ENCODE measurements at places on chromosomes 3 and 15.

DNA sequence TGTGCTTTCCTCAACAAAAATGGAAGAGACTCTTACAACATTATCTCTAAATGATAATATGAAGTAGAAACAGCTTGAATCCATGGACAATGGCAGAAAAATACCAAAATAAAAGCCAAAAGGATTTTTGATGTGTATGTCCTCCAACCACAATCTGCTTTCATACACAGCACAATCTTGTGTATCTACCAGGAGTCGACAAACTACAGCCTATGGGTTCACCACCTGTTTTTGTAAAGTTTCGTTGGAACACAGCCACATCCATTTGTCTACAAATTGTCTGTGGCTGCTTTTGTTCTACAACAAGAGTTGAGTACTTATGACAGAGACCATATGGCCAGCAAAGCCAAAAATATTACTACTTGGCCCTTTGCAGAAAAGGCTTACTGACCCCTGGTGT lies 88.7 kb upstream of the UBE2E2 start:
- no peak for DNase-seq

- DNase-seq = no peak
These were observed 75.6 kb downstream of the FAM174B start for GRCh38 chr15:92579931-92580470.

DNA sequence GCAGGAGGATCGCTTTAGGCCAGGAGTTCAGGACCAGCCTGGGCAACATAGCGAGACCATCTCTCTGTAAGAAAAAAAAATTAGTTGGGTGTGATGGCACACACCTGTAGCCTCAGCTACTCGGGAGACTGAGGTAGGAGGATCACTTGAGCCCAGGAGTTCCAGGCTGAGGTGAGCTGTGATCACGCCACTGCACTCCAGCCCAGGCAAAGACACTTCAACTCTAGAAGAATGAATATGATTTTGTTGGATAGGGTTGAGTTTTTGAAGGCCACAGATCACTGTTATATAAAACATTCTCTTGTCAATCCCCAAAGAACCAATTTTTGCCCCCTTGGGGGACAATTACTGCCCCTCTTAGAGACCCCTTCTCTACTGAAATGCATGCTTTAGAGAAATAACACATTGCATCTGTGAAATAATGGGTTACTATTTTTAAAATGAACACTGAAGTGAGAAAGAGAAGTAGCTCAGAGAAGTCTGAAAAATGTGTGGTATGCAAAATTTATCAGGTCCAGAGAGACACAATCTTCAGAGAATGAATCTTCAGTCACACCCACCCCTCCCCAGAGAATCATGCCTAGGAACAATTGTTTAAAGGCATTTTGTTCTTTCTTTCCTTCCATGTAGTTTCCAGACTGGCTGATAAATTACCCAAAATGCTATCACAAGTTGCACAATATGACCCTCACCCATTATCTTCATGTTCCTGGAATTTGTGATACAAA lies 42.7 kb downstream of the METTL6 start:
- DNase-seq = no peak

GRCh38 chr3:101936419-101937356 lies 87.4 kb downstream of the NFKBIZ start:
- DNase-seq = no peak

- DNase-seq = no peak
These were observed 16.6 kb upstream of the AEN start for GRCh38 chr15:88604381-88605188.

DNA sequence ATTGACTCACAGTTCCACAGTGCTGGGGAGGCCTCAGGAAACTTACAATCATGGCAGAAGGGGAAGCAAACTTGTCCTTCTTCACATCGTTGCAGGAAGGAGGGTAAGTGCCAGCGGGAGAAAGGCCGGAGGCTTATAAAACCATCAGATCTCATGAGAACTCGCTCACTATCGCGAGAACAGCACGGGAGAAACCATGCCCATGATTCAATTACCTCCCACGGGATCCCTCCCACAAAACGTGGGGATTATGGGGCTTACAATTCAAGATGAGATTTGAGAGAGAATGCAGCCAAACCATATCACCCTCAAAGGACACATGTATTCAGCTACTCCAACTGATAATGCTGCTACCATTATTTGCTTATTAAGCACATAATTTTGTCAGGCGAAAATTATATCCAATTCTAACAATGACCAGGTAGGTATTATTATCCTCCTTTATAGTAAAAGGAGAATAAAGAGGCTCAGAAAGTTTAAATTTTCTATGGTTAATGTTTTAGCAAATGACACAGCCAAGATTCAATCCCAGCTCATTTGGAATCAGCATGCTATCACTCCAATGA lies 327.2 kb upstream of the CDIN1 start:
- DNase-seq = no peak

DNA sequence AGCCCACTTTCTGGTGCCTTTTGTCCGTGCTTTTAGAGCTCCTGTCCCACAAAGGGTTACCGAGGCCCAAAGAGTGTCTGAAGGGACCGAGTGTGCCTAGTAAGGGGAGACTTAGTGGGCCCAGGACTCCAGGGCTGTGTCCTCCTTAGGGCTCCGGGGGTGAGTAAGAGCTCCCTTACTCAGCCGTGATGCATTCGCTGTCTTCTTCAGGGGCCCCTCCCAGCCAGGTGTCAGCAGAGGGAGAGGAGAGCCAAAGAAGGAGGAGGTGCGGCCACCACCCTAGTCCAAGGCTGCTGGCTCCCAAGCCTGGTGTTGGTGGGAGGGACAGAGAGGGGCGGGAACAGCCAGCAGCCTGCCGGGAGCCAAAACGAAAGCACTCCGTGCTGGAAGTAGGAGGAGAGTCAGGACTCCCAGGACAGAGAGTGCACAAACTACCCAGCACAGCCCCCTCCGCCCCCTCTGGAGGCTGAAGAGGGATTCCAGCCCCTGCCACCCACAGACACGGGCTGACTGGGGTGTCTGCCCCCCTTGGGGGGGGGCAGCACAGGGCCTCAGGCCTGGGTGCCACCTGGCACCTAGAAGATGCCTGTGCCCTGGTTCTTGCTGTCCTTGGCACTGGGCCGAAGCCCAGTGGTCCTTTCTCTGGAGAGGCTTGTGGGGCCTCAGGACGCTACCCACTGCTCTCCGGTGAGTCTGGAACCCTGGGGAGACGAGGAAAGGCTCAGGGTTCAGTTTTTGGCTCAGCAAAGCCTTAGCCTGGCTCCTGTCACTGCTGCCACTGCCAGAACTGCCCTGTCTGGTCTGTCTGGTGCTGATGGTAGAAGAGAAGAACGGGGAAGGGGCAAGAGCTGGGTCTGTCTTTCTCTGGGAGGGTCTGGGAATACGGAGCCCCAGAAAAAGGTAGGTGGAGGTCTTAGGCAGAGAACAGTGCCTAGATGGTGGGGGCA lies at the start of gene IL17RC:
TSS of gene IL17RC (plus strand) at position 365 of the 947 bp plus-strand sequence. CDS start at position 583, 218 bp downstream.
- DNase-seq = no peak

GRCh38 chr3:149796026-149796425 lies 3.7 kb upstream of the ANKUB1 start:
- no peak for DNase-seq

GRCh38 chr15:75112848-75113492 lies 88.7 kb upstream of the C15orf39 start:
- DNase-seq = no peak

GRCh38 chr15:71505962-71506361 lies 304.4 kb upstream of the NR2E3 start:
- DNase-seq = no peak

- DNase-seq = no peak
These were observed 17.6 kb downstream of the ADAM10 start for GRCh38 chr15:58731756-58732535.

GRCh38 chr3:53613125-53613524 lies 118.7 kb downstream of the CACNA1D start:
- no peak for DNase-seq

DNA sequence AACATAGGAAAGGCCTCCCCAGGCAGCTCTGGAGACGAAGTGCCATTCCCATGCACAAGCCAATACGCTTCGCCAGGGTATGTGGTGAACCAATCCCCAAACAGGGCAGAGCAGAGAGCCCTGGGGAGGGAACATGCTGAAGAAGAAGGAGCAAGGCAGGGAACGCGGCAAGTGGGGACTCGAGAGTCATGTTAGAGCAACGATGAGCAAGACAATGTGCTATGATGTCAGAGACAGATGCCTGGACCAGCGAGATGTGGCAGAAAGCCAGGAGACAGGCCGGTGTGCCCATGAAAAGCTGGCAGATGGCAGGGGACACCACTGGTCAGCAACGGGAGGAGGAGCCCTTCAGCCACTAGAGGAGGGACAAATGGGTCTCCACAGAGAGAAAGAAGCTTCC lies 39.6 kb downstream of the NIPA2 start:
- no peak for DNase-seq

DNA sequence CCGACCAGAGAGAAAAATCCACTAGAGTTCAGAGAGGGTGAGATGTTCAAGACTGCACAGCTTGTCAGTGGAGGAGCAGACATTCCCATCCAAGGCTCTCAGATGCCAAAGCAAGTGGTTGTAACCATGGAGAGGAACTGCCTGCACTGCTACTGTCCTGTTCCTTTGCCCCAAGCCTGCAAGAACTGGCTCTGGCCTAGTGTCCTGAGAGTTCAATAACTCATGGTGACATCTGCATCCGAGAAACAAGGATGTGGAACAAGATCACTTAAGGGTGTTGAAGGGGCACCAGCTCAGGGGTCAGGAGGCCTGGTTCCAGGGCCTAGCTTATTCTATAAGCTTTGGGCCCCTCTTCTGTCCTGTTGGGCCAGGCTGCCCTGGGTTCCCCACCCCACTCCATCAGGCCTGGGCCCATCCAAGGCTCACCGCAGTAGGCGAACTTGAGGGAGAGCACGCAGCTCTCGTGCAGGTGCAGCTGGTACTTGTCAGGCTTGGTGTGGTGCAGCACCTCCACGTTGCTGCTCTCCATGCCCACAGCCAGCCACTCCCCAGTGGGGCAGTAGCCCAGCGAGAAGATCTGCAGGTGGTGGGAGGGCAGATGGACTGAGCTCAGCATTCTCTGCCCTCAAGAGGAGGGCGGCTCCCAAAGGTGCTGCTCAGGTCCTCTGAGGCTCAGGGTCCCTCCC lies 45.6 kb downstream of the TLE3 start:
- DNase-seq = no peak

- no peak for DNase-seq
These were observed 13.5 kb downstream of the TIGIT start for GRCh38 chr3:114307222-114307830.

- no peak for DNase-seq
These were observed 67.0 kb downstream of the PEAK1 start for GRCh38 chr15:77352887-77353286.

- DNase-seq = no peak
These were observed 213.6 kb downstream of the RBMS3 start for GRCh38 chr3:29494305-29495036.

DNA sequence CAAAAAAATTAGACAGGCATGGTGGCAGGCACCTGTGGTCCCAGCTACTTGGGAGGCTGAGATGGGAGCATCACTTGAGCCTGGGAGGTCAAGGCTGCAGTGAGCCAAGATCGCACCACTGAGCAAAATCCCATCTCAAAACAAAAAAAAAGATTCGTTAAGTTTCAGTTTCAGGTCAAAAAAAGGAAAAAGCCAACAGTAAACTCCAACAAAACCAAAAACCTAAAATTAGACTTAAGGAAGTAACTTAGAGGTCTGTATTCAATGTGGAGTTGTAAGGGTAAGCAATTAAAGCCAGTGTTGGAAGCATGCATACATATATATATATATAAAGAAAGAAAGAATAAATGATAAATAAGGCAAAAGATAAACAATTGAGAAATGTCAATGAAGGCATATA lies 11.8 kb downstream of the KPNA1 start:
- no peak for DNase-seq

DNA sequence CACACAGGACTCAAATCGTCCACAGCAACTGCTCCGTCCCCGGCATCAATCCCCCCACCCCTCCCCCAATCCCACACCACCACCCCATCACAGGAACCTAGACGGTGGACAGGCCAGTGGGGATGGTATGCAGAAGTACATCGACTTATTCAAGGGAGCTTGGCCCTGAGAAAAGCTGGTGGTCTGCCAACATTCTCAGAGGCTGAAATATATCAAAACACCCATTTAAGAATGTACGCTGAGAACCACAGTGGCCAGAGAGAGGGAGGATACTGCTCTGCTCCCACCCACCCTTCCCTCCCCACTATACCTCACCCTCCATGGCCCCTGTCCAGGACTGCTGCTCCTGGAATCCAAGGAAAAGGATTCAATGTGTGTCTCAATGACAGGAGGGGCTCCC lies 12.4 kb upstream of the USP3 start:
- DNase-seq = no peak

GRCh38 chr3:178277605-178278004 lies 258.6 kb upstream of the KCNMB2 start:
- DNase-seq = no peak

DNA sequence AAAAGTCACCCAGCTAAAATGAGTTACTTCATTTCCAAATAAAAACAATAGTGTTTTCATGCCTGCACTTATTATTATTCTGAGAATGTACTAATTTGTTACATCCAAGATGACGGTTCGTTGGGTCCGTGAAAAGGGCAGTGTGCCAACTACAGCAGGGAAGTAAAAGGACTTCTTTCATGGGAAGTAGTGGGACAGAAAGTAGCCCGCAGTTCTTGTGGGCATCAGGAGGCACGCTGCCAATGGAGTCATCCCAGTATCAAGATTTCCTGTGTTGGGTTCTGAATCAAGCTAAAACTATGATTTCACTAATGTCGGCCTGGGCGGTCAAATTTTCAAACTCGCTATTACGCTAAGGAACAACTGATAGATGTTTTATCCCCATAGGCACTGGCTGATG lies 254.5 kb upstream of the SOX2 start:
- no peak for DNase-seq

DNA sequence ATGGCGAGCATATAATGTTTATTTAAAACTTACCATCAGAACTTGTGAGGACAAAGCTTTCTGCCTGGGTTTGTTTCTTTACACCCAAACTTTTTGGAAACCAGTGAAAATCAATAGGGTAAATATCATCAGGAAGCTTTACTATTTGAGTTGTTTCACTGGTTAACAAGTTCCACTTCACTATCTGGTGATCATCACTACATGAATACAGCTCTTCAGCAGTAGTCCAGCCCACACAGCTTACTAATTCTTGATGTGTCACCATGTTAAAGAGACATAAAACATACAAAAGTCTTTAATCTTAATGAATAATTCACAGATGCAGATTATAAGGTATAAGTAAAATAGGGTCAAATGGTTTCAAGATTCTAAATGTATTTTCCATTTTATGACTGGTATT lies 17.6 kb downstream of the IFT80 start:
- DNase-seq = no peak
